ENCODE measurements at places on chromosomes 11 and 22.

- DNase-seq = no peak
Measured at GRCh38 chr11:46247659-46248058, 29.8 kb upstream of the CREB3L1 start.

DNA sequence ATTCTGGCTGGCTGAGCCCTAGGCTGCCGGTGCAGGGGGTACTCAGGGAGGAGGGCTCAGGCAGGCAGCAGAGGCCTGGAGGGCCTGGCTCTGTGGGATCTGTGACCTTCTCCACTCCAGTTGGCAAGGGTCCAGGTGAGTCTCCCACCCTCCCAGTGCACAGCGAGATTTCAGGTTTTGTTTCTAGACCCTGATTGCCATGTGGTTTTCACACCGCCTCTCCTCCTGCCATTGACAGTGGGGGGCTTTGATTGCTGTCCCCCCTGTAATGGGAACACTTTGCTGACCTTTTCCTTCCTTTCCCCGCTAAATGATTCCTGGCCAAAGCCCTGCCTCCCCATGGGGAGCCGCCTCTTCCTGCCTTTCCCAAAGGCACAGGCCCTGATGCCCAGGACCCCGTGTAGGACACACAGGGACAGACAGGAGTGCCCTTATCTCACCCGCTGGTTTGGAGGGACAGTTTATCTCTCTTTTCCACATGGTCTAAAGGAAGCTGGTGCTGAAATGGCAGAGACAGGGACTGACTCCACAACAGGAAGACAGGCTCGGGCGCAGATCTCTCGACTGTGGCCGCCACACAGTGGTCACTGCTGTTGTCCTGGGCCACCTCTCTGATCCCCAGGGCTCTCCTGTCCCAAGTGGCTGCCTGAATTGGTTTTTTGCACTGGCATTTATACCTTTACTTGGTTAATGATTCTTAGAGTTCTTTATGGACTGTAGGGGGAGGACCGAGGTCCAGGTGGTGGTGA lies 43.4 kb downstream of the BCR start:
- DNase-seq = no peak

DNA sequence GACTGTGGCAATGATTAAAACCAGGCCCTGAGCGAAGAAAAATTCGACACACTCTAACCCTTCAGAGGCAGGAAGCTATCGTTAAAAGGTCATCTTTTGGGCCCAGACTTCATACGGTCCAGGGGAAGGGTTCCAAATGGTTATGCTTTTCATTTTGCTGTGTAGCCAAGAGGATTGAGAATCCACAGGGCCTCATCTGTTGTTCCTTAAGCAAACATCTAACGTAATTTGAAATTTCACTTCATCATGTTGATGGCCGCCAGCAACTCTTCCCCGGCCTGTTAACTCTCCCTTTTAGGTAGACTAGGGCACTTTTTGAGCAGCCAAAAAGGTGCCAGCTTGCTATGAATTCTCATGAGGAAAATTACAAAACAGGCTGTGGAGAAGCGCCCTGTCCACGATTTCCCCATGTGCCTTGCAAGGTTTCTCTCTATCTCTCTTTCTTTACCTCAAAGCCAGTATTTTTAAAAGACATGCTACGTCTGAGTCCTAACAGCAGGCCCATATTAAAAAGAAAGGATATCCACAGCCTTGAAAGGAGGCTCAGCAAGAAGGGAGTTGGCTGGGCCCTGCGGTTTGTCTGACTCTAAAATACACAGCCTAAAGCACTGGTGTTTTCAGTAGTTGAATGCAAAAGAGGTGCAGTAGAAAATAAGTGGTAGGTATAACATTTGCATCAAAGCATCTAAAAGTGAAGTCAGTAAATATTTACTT lies 356.3 kb upstream of the NARS2 start:
- no peak for DNase-seq

DNA sequence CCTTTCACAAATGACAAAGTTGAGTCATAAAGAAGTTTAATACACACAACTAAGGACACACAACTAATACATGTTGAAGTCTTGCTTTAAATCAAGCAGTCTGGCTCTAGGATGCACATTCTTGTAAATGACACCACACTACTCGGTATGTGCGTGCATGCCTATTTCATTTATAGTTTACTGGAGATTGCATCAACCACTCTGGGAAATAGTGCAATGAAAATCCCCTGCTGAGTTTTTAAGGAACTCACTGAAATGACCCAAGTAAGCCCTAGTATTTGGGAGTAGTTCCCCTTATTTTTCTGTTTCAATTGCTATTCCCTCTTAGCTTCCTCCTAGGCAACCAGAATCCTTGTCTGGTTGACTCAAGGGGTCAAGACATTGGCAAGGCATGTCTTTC lies 160.2 kb upstream of the LARGE1 start:
- DNase-seq = no peak

DNA sequence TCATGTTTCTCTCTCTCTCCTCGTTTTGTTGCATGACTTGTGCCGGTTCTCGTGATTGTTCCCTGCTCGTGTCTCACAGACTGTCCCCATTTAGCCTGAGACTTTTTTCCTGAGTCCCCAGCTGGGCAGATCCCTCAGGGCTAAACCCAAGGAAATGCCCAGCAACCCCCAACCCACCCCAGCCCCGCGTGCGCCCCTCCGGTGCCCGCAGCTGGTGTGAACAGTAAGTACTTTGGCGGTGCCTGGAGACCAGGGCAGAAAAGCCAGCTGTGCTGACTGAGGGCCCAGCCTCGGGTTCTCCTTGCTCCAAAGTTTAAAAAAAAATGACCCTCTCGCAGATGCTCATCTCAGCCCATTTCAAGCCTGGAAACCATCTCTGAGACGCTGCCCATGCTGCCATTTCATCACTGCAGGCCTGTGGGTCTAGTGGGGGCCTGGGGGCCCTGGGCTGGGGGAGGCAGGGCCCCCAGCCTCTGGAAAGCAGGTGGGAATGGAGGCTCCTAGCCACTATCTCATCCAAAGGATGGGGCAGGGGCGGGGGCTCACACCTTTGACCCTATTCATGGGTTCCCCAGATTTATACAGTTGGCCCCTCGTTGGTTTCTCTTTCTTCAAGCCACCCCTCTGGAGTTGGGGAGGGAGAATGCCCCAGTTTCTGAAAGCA lies 41.8 kb downstream of the KCNC1 start:
- no peak for DNase-seq

DNA sequence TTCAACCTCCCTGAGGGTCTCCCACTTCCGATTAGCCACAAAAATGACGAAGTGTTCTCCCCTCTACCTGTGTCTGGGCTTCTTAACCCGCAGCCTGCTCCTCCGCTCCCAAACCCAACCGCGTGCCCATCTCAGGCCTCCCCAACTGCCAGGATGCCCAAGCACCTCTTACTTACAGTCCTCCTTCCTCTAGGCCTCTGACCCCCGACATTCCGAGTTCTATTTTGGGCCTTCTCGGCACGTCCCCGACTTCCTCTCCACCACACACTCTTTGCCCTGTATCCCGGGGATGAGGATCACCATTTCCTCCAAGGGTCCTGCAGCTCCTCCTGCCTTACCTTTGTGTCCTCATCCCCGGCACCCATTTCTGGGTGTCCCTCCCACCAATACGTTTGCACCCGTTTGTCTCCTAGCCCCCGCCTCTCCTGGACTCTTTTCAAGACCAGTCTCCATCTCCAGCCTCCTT lies 388 bp upstream of the MUS81 start:
- peak; percentile 58 for DNase-seq

DNA sequence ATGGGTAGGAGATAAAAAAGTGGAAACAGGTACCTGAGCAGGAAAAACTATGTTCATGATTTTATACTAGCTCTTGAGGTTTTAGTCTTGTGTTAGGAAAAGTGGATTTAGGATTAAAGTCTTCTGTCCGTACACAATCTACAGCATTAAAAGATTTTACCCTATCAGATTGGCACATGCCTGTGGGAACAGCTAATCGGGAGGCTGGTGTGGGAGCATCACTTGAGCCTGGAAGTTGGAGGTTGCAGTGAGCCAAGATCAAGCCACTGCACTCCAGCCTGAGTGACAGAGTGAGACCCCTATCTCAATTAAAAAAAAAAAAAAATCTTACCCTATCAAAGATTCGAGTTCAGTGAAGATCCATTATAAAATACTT lies 12.2 kb upstream of the CRKL start:
- DNase-seq = no peak

DNA sequence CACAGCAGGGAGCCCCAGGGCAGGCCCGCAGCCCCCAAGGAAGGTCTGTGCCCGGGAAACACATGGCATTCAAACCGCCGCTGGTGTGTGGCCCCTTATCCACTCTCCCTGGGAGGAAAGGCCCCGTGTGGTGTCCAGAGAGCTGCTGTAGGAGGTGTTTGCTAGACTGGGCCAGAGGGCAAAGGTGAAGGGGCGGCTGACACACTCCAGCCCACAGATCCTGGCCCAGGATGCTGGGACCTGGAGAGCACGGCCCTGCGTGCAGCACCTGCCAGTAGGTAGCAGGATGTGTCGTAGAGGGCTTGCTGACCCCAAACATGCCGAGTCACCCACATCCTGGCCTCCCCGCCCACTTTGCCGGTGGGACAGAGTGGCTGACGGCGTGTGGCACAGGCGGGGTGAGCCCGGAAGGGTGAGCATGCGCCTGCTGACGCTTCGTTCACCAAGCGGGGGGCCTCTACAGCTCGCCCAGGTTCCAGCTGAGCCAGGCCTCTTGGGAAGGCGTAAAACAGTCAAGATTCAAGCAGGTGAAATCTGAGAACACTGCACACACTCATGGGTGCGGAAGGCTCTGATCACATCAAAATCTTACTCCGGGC lies 11.0 kb downstream of the OSBPL5 start:
- DNase-seq = no peak

- no peak for DNase-seq
Measured at GRCh38 chr11:63937713-63938478, 906 bp upstream of the NAA40 start.

DNA sequence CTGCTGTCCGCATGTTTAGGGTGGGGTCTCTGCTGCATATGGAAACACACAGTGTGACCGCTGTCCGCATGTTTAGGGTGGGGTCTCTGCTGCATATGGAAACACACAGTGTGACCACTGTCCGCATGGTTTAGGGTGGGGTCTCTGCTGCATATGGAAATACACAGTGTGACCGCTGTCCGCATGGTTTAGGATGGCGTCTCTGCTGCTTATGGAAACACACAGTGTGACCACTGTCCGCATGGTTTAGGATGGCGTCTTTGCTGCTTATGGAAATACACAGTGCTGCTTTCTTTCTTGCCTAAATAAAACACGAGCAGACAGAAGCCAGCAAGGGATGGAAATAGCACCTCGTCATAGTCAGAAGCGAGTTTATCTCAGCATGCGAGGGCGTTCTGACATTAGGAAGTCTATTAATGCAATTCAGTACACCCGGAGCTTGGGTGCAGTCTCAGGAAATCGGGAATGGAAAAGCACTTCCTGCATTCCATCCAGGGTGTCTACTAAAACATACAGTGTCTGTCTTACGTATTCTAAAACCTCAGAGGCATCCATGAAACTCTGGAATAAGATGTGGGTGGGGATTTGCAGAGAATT lies 32.6 kb upstream of the TOLLIP start:
- no peak for DNase-seq

- DNase-seq = no peak
Measured at GRCh38 chr22:39454385-39454871, 2.4 kb upstream of the MGAT3 start.

GRCh38 chr11:67307545-67308001 lies 4.2 kb downstream of the SSH3 start:
- no peak for DNase-seq

DNA sequence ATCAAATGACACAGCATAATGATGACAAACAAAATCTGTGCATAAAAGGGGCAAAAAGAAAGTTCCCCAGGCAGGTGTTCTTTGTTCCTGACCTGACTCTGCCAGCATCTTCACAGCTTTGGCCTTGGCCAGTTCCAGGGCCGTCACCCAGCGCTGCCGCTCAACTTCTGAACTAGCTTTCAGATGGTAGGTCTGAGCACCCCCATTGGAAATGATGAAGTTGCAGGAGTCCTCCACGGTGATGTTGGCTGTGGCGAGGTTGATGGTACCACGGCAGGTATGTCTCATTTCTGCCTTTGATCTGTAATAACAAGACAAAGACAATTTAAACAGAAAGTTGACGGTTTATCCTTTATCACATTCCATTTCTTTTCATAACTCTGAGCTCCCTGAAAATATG lies 5.3 kb downstream of the OSBP start:
- DNase-seq = no peak

DNA sequence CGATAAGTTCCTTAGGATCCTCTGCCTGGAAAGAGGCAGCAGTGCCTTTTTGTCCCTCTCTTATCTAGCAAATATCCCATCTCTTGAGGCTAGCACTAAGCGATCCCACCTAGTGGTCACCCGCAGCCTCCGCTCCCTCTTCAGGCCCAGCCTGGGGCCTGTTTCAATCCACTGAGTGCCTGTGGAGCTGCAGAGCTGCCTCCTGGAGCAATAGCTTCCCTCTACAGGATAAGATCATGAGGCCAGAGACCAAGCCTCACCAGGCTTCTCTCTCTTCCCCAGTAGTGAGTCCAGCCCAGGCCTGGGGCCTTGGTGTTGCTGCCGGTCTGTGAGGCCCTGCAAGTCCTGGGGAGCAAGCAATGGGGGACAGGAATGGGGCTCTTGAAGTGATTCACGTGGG lies 65.8 kb downstream of the SLC22A12 start:
- no peak for DNase-seq

Data from activated CD4-positive, CD25-positive, alpha-beta regulatory T cell treated with anti-CD3 and anti-CD28 coated beads, Interleukin-2, amount 50 U/mL, for 72 hours (primary cell).